Dorsolateral prefrontal cortex (tissue), 122 donors: ENCODE measurements at places on chromosomes 3 and 15.

DNA sequence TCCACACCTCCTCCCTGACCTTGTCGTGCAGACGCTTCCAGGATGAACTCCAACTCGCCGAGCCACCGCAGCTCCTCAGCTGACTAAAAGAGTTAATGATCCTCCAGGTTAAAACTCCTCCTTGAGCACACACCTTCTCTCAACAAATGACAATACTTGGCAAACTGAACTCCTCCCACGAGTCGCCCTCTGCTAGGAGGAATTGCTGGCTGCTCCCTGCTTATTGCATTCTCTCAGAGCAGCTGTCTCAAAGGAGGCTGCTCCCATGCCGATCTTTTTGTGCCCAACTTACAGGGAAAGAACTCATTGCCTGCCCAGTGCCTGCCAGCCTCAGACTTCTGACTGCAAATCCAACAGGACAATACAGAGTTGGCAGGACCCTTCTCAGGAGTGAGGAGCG, at the start of gene ATP13A4:
TSS of gene ATP13A4 (minus strand) at position 85 of the 400 bp plus-strand sequence. CDS start 96 bp downstream, outside the sequence.
- DNase-seq, result no peak

DNA sequence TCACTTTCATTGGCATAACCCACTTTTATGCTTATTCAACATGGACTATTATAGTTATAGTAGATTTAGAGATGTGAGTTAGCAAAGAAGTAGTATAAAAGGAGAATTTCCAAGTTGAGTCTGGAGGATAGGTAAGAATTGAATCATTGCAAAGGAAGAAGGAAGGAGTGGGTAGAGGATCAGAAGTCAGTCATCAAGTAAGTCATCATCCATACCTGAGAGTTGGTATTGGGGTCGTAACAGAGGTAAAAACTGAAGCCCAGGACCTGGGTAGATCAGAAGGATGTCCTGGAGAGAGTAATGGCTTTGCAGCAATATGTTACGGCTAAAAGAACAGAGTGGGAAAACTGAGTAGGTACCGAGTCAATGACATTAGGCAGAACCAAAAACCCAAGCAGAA, 265.7 kb downstream of the SUCLG2 start:
- no peak for DNase-seq

DNA sequence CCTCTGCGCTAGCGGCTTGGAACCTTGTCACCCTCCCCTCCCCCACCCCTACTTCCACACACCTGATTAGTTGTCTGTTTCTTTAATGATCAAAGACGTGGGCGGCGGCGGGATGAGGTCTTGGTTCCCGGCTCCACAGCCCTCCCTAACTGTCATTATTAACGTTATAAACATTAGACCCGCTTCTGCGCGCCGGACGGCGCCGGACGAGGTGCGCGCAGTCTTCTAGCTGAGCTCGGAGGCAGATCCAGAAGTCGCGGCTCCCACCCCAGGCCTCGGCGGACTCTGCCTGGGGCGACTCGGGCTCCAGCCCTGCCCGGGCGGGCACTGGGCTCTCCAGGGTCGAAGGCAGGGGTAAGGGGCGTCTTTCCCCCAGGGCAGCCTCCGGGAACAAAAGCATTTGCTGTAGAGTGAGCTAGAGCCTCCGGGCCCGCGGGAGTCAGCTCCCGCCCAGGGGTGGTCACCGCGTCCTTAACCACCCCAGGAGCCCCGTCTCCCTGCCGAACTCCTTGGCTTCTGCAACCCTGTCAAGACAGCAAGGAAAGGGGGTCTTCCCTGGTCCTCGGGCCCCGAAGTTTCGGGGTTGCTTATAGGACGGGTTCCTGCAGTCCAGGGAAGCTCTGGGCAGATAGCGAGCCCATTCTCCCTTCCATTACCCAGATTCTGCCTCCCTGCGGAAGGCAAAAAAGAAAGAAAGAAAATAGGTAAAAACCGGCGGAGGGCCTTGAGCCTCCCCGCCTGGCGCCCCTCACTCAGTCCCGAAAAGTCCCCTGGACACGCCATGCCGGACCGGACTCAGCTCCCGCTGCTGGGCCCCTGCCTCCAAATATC, 2.2 kb upstream of the ISLR2 start:
- DNase-seq, result no peak

- no peak for DNase-seq
Observed at GRCh38 chr15:85587707-85588411, 206.9 kb downstream of the KLHL25 start.

DNA sequence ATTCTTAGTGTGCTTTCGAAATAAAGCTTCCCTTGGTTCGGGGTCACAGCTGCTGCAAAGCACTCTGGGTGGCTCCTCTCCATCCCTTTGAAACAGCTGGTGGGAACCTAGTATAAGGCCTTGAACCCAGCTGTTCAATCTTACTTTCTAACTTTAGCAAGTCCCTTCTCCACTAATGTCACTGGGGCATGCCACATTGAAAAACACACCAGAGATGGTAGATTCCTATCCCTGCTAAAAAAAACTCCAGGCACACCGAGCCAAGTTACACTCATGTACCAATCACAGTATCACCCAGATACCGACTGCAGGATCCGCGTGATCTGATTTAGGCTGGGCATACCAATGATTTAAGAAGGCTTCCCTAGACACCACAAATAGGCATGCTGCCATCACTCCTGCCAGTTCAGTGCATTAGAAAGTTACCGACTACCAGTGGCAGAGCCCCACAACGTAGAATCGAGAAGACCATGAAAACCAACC, 65.0 kb downstream of the WWTR1 start:
- DNase-seq, result no peak

GRCh38 chr3:54917174-54917573, 10.7 kb downstream of the LRTM1 start:
- no peak for DNase-seq

DNA sequence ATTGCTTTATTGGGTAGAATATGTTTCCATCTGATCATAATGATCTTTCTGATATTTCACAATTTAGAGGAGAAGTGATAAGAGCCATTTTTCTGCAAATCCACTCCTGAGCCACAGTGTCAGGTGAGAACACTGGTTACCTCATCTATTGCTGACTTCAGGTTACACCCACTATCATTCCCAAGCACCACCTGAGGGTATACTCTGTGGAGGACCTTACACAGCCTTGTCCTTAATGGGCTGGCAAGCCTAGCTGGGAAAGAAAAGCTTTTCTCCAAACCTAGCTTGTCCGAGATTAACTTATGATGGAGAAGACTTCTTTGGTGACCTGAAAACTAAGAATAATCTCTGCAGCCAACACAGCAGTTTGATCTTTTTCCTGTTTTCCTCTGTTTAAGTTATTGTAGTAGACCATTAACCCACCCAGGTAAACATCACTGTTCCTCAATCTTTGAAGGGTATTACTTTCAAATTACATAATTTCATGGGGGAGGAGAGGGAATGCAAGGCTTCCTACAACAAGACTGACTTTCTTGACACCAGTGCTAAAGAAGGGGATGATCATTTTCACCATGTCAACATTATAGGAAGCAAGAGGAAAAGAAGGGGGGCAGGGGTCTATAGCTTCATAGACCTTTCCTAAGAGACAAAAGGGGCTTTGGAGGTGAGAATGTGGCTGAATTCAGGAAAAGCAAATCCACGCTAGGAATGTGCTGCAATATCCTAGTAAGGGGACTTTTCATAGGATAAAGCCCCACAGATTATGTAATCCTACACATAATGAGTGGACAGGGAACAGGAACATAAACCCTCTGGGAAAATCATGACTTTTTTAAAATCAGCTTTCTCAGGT, 1.7 kb downstream of the NCEH1 start:
- DNase-seq, result no peak

DNA sequence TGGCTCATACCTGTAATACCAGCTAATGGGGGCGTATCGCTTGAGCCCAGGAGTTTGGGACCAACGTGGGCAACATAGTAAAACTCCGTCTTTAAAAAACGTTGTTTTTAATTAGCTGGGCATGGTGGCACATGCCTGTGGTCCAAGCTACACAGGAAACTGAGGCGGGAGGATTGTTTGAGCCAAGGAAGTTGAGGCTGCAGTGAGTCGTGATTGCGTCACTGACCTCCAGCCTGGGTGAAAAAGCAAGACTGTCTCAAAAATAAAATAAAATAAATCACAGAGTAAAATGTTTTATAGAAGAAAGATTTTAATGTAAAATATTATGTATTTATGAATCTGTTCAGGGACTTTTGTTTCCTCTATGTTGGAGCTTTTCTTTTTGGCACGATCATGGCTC, 15.3 kb upstream of the STRIT1 start:
- DNase-seq, result no peak

DNA sequence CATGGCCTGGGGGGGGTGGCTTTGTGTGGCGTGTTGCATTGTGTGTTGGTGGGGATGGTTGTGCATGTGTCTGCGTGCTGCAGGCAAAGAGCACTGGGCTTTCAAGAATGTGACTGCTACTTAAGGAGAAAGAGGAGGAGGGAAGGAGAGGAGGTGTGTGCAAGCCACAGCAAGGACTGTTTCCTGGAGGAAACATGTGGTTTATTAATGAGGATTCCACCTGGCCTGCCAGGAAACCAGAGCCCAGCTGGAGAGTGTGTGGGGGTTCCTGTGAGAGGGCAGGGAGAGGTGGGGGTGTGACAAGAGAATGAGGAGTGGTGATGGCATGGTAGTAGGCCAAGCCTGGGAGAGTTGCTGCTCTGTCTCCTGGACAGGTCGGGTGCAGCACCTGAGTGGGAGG, 258.1 kb upstream of the ROPN1 start:
- DNase-seq, result no peak

DNA sequence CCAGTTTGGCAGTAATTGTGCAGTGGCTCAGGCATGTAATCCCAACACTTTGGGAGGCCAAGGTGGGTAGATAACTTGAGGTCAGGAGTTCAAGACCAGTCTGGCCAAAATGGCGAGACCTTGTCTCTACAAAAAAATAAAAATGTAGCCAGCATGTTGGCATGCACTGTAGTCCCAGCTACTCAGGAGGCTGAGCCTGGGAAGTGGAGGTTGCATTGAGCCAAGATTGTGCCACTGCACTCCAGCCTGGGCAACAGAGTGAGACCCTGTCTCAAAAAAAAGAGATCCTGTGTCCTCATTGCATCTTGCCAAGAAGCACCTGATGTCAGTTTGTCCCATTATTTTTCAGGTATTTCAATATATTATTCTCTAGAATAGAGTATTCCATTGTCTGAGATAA, 61.8 kb downstream of the CRTC3 start:
- no peak for DNase-seq

DNA sequence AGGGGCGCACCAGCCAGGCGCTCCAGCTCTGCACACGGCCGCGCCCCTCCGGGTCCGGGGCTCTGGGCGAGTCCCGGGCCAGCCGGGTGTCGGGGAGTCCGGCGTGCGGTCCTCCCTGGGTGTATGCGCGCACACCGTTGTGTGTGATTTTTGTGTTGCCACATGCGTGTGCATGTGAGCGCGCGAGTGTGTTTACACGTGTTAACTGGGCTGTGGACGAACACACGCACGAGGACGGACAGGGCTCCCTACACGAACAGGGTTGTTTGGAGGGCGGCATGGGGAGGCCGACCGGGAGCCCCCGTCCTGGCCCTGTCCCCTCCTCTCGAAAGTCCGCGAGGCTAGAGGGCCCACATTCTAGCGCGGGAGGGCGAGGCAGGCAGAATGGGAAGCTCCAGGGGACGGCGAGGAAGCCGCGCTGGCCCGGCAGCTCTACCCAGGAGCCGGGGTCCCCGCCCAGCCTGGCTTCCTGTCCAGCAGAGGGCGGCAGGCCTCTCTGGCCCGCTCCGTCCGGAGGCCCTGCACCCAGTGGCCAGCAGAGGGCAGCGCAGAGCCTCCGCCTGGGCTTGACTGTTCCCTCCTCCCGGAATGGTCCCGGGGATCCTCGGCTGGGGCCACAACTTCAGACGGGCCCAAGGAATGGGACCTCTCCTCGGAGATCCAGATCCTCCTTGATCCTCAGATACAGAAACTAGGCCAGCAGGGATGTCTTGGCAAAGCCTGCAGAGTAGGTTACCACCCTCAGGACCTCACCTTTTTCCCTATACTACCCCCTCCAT, 611 bp upstream of the LINGO1 start:
- peak; percentile 91 for DNase-seq
